ENCODE measurements at places on chromosomes 5 and 9.
A peak's percentile ranks its signal among the peaks of the same experiment; 100 is the strongest.

DNA sequence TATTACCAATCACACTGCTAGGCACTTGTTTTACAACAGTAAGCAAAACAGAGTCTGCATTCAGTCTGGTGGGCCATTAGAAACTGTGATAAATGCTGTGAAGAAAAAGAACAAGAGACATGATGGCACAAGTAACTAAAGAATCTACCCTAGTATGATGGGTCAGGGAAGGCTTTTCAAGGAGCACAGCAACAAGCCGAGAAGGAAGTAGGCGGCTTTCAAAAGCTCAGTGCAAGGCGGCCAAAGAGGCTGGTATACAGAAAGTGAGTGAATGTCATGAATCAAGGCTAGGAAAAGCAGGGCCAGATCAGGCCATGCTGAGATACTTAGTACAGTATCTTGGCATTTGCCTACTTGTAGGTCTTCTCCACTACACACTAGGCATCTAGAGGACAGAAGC lies 76.4 kb downstream of the ECPAS start:
- DNase-seq, result no peak

DNA sequence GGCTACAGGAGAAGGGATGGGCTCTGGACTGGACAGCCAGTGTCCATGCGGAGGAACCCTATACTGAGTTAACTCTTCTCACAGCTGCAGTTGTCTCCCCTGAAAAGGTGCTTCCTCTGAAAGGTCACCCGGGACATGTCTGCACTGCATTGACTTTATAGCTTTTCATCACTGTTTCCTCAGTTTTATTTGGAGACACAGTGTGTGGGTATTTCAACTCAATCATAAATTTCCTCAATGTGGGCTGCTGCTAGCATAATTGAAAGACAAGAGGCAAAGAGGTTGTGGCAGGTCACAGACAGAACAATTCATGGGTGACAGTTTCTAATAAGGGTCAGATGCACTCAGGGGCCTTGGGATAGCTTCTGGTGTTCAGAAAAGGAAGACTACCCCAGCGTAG lies 336.8 kb downstream of the KDM4C start:
- no peak for DNase-seq

GRCh38 chr5:76794871-76795270 lies 24.0 kb upstream of the F2RL1 start:
- no peak for DNase-seq

DNA sequence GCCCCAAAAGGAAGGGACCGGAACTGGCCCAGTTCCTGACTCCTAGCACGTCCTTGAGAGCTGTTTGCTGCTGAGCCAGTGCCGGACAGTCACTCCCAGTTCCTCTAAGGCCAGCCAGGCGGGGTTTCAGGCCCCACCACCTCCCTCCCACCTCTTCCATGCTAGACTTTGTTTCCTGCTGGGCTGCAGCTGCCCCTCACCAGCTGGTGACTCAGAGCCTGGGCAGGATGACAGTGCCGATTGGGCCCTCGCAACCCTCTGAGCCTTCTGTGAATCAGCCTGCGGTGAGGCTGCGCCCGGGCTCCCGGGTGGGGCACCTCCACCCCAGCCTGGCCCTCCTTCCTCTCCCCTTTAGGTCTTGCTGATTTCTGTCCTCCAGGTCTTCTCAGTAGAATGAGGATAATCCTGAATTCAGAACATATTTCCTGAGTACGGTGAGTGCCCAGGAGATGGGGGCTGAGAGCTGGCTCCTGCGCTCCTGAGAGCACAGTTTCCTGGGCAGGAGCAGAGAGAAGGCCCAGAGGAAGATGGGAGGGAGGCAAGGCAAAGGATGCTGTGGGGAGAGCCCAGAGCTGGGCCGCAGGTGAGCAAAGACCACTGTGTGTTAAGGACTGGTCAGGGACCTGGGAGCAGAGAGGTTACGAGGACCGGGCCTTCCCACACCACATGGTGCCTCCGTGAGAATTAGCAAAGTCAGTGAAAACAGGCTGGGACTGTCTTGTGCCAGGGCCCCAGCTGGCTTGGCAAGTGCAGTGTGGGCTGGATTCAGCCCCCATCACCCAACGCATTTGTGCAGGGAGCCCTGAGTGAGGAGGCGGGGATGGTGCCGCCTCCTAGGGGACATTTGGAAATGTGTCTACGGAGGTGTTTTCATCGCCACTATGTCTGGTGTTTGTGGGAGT lies 32.9 kb upstream of the STXBP1 start:
- DNase-seq, result peak; percentile 88

- peak; percentile 64 for DNase-seq
These were observed 518 bp downstream of the UBE2B start for GRCh38 chr5:134371834-134372340.

Data from Calu3 (cell line).